NCI-H1105 treated with DMSO at 0.1 percent for 48 hours (cell line): ENCODE measurements at places on chromosomes 7 and 10.

- no peak for DNase-seq
Observed at GRCh38 chr7:50687096-50687495, 95.6 kb downstream of the GRB10 start.

DNA sequence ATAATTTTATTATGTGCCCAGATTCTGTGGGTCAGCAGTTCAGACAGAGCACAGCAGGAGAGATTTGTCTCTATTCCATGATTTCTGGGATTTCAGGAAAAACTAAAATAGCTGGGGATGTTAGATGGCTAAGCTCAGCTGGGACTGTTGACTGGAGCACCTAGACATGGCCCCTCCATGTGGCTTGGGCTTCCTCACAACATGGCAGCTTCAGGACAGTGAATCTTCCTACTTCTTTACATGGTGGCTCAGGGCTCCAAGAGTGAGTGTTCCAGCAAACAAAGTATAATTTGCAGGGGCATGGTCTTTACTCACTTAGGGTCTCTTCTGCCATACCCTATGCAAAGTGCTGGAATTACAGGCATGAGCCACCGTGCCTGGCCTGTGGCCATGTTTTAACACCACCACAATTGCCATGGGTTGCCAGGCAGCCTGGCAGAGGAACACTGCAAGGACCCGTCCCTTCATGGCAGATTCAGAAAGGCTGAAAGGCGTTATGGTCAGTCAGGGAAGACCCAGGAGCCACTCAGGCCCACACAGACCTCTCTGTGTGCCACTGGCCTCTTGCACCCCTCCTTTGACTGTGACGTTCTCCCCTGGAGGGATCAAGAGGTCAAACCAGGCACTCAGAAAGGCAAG, 50.8 kb upstream of the ZMIZ1 start:
- DNase-seq: no peak

- DNase-seq: no peak
Observed at GRCh38 chr7:70506434-70506833, 625.5 kb upstream of the GALNT17 start.

DNA sequence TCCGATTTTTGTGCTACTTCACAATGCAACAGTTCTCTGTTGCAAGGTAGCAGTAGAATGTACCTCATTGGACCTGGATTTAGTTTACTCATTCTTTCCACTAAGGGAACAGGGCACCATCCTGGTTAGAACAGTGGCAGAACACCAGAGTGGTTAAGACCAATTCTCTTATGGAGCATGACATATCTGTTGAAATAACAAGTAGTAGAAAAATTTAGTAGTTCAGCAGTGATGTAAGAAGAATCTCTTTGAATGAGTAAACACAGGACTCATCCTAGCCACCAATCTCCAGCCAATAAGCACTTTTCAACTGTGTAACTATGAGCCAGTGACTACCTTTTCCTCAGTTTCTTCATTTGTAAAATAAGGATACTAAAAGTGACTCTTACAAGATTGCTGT, 2.4 kb downstream of the ANKRD22 start:
- DNase-seq: no peak

GRCh38 chr10:11009471-11010308, 8.0 kb upstream of the CELF2 start:
- DNase-seq: no peak

- DNase-seq: no peak
Observed at GRCh38 chr7:86199881-86200614, 443.7 kb upstream of the GRM3 start.

GRCh38 chr10:22334414-22335172, 10.7 kb upstream of the SPAG6 start:
- DNase-seq: no peak

GRCh38 chr7:156156734-156157408, 344.6 kb upstream of the SHH start:
- no peak for DNase-seq

DNA sequence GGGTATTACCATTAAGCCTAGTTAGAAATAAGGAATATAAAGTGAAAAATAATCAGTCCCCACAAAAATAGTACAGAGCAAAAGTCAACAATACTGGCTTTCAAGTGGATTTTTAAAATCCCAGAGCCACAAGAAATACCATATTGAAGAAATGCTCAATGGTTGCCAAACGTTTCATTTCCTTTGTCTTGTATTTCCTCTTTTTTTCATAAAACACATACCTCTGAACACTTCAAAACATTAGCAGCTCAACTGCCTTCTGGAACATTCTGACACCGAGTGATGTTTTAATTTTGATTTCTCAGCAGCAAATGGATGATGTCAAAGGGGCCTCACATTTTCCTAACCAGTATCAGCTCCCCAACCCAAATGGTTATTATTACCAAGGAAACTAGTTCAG, 10.5 kb downstream of the NOD1 start:
- DNase-seq: no peak

GRCh38 chr7:125668321-125668993, 738.8 kb upstream of the POT1 start:
- DNase-seq: no peak

GRCh38 chr10:3074145-3074665, 6.9 kb downstream of the PFKP start:
- no peak for DNase-seq

GRCh38 chr10:68184546-68184945, 47.4 kb downstream of the ATOH7 start:
- DNase-seq: no peak

GRCh38 chr10:86663576-86664339, 4.6 kb upstream of the LDB3 start:
- no peak for DNase-seq

DNA sequence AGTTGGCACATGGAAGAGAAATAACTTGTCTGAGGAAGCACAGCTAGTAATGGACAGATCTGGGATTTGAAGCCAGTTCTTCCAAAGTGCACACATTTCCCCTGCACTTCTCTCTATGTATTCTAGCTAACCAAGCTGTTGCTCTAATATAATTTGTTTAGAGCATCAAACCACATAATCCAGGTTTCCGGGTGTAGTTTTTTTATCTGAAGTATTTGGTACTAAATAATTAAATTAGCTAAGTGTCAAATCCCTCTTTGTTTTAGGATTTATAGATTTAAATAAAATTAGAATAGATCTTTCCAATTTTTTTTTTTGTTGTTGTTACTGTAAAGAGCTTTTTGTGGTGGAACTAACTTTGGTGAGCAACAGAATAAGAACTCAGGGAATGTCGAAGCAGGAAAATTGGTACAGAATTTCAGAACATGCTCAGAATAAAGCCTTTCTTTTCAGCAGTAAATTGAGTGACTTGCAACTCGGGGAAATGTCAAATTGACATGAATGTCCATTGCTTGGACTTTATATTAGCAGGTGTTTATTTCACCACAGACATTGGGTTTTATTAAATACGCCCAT, 33.7 kb downstream of the CAMK1D start:
- DNase-seq: no peak

- DNase-seq: no peak
Observed at GRCh38 chr10:32299354-32299980, 47.5 kb downstream of the EPC1 start.

GRCh38 chr7:47788083-47788482, 160.2 kb downstream of the PKD1L1 start:
- no peak for DNase-seq

- DNase-seq: peak; percentile 51
Observed at GRCh38 chr7:84194484-84195271, at the start of gene SEMA3A. SEMA3A (minus strand) TSS chr7:84194789; CDS start chr7:84194586, 203 bp downstream.

GRCh38 chr10:79133416-79133815, 64.7 kb downstream of the ZMIZ1 start:
- no peak for DNase-seq

- no peak for DNase-seq
Observed at GRCh38 chr10:131210181-131210580, 101.3 kb downstream of the TCERG1L start.

GRCh38 chr7:23022258-23022769, 8.4 kb upstream of the HYCC1 start:
- DNase-seq: no peak

- DNase-seq: no peak
Observed at GRCh38 chr7:142349670-142350405, 92.0 kb upstream of the PRSS58 start.

DNA sequence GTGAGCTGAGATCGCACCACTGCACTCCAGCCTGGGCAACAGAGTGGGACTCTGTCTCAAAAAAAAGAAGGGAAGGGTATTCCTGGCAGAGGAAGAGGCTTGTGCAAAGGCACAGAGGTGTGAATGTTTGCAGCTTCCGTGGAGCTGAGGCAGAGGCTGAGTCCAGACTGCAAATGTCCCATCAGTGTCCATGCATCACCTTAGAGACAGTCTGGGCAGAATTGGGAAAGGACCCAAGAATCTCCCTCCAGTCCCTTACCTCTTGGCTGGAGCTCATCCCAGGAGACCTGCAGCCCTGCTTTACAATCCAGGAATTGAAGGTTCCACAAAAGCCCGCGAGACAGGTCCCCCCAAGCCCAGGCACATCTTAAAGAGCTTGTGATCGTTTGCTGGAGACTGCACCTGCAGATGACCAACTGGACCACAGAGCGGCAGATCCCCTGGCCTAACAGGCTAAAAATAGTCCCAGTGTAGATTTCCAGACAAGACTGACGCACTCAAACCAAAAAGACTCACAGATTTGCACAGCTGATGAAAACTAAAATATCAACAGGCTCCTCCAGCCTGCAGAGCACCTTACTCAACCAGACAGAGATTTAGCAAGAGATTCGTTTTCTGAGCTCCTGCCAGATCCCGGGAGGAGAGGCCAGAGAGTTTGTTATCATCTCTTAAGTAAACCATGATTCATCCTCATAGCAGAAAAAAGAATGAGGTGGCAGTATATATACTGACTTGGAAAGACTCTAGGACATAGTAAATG, 22.9 kb upstream of the NANOS1 start:
- DNase-seq: no peak

DNA sequence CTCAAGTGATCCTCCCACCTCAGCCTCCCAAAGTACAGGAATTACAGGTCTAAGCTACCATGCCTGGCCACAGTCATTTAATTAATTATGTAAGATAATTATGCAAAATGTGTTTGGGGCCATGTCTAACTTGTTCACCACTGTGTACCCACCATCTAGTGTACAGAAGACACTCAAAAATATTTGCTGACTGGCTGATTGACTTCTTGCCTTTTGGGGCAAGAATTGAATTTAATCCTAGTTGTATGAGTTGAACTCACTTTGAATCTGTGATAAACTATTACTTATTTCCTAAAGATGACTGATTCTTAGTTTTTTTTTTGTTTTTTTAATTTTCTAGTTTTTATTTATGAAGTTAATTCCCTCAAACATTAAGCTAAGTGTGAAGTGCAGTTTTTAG, 15.8 kb upstream of the ZC3HAV1L start:
- DNase-seq: no peak

DNA sequence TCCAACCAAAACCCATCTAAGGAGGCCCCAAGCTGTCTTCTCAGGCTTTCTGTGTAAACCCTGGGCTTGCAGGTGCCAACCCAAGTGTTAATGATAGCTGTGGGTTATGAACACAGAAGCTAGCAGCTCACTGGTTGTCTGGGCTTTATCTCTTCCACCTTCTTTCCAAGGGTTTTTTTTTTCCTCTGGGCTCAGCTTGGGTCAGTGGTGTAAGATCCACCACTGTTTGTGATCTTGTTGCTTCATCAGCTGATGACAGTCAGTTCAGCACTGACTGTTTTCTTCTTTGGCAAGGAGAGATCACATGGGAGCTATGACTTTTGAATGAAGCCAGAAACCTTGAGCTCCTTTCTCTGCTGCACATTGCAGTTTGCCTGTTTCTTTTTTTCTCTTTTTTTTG, 4.6 kb downstream of the GTPBP4 start:
- DNase-seq: no peak

GRCh38 chr7:141587304-141587703, 36.1 kb downstream of the AGK start:
- DNase-seq: no peak

DNA sequence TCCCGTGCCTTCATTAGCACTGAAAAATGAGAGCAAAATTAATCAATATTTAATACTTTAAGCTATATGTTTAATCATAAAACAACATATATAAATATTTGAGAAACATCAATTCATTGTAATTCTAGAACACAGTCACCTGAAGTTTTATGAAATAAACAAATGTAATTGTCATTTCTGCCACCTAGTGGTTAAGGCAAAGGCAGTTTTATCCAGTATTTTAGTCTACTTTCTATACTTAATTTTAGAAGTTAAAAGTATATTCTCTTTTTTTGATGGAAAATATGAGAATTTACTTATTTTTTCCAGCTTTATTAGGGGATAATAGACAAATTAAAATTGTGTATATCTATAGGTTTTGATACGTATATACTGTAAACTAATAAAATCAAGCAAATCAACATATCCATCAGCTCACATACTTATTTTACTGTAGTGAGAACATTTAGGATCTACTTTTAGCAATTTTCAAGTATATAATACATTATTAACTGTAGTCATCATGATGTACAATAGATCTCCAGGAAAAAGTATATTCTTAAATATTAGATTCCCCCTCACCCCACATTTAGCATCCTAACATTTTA, 16.9 kb downstream of the PCGF6 start:
- no peak for DNase-seq

GRCh38 chr7:3235322-3235721, 65.7 kb upstream of the SDK1 start:
- DNase-seq: no peak

DNA sequence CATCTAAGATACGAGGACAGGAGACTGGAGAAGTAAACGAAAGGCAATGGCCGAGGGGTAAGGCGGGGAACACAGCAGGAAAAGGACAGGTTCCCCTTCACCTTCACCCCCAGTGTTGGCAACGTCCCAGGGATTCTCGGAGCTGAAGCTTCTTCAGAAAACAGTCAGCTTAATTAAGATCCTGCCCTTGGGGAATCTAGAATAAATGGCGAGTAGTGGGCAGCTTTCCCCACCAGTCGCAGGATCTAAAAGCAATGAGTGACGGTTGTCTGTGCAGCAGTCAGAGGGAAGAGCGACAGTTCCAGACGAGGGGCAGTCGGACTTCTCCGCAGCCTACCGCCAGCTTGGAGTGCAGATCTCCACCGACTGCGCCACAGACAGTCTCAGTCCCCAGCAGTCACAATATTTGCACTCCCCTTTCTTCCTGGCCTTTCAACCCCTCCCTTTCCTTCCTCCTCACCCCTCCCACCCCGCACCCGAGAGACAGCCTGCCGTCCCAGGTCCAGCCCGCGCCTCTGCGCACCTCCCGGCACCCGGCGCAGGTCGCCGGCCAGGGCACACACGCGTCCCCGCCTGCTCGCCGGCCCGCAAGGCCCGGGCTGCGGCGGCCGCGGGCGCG, 10.9 kb upstream of the SP8 start:
- DNase-seq: peak; percentile 66

DNA sequence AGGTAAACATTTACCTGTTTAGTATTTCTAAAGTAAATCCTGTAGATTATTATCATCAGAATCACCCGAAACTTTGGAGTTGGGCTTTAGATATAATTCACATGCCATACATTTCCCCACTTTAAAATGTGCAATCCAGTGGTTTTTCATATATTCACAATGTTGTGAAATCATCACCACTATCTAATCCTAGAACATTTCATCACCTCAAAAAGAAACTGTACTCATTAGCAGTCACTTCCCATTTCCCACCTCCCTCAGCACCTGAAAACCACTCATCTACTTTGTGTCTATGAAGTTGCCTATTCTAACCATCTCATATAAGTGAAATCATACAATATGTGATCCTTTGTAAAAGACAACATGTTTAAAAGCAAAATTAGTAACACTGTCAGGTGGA, 182.6 kb downstream of the FZD1 start:
- no peak for DNase-seq
